CD4-positive, alpha-beta T cell treated with Interleukin-17A for 1 hour (primary cell): ENCODE measurements at places on chromosomes 7 and 10.

GRCh38 chr7:73876973-73877372 lies 16.0 kb downstream of the TMEM270 start:
- DNase-seq = no peak

- no peak for DNase-seq
Observed at GRCh38 chr10:102621443-102622325, 22.6 kb upstream of the TRIM8 start.

DNA sequence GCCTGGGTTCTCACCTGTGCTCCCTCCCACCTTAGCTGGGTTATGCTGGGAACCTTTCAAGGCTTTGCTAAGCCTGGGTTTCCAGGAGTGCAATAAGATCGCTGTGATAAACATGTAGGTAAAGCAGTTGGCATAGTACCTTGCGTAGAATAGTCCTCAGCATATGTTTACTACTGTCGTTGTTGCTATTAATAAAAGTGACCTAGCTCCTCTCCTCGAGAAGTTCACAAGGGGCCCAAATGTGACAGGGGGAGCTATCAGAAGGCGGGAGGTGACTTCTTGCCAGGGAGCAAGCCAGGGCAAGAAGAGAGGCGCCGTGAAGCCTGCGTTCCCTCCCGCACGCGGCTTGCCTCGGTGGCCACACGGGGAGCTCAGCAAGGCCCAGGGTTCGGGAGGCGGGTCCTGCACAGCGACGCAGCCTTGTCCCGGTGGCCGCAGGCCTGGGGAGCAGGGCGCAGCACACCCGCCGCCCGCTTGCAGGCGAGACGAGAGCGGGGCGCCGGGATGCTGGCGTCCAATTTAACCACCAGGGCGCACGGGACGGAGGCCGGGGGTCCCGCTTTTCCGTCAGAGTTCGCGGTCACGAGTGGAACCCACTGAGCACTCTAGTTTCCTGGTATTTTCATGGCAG lies 106.2 kb downstream of the SNX10 start:
- no peak for DNase-seq

DNA sequence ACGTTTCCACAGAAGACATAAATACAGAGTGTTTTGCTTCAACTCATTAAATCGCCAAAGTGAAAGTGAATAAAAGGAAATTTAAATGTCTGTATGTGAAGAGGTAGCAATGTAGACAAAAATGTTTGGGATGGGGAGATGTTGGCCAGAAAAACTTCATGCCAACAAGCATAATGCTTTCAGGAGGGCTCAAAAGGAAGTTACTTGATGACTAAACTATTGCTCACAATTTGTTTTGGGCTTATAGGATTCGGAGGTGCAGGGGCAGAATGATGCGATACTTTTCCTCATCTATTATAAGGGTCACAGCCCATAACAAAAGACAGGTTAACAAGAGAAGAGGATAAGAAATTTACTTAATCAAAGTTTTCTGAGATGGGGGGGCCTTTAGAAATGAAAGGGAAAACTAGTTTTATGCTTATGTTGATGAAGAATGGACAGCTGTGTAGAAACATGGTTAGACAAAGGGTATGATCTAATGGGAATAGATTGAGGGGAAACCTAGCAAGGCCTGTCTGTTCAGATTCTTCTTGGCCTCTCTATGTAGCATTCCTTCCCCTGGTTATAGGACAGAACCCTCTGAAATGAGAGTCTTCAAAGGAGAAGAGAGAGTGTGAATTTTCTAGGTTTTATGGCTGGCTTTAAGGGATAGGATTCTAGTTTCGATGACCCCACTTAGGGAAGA lies 898.6 kb downstream of the LRMDA start:
- no peak for DNase-seq

DNA sequence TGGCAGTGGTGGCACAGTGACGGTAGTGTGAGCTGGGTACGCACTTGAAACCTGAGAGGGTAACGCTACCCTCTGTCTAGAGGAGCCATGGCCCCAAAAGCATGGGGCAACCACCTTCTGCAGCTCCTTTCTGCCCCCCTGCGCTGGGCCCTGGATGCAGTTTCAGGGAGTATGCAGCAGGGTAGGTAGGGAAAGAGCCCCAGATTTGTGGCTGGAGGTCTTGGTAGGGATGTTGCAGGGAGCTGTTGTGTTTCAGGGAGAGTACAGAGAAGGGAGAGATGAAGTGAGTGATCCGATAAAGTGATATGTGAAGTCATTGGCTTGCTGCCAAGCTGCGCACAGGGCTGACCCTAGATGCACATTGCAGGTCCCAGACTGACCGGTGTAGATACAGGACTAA lies 2.7 kb upstream of the PGAM2 start:
- DNase-seq = no peak

- DNase-seq = no peak
Observed at GRCh38 chr10:109250152-109250551, 673.2 kb downstream of the XPNPEP1 start.

DNA sequence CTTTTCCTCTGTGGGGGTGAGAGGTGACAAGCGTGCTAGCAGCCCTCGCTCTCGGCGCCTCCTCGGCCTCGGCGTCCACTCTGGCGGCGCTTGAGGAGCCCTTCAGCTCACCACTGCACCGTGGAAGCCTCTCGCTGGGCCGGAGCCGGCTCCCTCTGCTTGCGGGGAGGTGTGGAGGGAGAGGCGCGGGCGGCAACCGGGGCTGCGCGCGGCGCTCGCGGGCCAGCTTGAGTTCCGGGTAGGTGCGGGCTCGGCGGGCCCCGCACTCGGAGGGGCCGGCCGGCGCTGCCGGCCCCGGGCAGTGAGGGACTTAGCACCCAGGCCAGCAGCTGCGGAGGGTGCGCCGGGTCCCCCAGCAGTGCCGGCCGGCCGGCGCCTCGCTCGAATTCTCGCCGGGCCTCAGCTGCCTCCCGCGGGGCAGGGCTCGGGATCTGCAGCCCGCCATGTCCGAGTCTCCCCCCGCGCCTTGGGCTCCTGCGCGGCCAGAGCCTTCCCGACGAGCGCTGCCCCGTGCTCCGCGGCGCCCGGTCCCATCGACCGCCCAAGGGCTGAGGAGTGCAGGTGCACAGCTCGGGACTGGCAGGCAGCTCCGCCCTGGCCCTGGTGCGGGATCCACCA lies 352.8 kb upstream of the PODXL start:
- no peak for DNase-seq

GRCh38 chr7:22329816-22330524 lies 27.0 kb downstream of the RAPGEF5 start:
- DNase-seq = no peak

- no peak for DNase-seq
Observed at GRCh38 chr10:18601321-18601720, 50.1 kb downstream of the NSUN6 start.

DNA sequence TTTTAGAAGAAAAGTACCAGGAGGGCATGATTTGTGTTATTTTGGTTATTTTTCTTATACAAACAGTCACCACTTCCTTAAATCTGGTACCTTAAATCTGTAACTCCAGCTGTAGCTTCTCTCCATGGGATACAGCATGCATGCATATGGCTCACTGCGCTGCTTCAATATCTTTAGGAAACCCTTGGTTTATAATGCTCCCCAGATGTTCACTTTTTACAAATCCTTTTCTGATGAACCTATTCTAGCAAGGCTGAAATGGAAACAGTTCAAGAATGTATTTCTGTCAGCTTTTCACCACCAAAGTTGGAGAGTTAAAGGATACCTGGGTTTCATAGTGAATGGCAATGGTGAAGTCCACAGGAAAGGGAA lies 50.9 kb downstream of the LAMB4 start:
- DNase-seq = no peak

DNA sequence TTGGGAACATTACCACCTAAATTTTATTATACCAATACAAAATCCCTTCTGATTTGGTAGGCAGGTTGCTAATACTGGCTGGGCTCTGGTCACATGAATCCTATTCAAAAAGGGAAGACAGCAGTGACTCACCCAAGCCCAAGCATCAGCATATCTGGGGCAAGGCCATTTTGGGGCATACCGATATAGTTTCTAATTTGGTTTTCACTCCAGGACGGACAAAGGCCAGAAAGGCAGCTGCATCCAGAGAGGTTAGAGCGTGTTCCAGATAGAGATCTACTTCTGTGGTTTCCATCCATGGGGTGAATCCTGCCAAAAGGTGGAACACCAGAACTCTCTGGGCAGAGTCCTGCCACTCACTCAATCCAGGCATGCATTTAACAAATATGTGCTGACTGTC lies 335.8 kb downstream of the ELMO1 start:
- DNase-seq = no peak

GRCh38 chr7:2577914-2578680 lies 19.3 kb downstream of the IQCE start:
- DNase-seq = no peak

GRCh38 chr7:141838581-141838980 lies 2.7 kb downstream of the PRSS37 start:
- no peak for DNase-seq

DNA sequence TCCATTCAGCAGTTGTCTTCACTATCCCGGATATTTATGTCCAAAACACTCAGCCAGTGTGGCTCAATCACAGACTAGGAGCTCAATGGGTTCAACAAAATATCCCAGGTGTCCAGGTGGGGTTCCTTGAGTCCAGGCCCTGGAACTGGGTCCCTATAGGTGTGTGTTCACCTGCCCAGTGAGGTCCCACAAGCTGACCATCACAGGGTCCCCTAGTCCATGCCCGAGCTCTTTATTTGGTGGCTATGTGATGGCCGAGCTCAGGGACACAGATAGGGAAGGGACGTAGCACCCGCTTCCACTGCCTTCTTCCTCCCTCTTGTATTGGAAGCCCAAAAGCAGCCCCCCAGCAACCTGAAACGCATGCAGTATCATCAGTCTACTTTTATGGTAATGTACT lies 78.9 kb upstream of the DDC start:
- no peak for DNase-seq

DNA sequence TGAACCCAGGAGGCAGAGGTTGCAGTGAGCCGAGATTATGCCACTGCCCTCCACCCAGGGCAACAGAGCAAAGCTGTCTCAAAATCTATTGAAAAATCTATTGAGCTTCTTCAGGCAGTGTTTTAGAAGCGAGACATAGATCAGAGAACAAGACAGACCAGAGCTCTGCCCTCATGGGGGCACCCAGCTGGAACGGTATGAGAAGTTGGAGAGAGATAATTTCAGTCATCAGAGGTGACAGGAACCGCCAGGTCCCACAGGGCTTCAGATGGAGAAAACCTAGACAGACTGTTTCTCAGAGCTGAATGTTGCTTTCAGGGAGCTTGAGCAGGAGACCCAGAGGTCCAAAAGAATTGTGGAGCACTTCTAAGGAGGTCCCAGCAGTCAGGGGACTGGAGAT lies 14.2 kb upstream of the GTF2IRD1 start:
- DNase-seq = no peak

DNA sequence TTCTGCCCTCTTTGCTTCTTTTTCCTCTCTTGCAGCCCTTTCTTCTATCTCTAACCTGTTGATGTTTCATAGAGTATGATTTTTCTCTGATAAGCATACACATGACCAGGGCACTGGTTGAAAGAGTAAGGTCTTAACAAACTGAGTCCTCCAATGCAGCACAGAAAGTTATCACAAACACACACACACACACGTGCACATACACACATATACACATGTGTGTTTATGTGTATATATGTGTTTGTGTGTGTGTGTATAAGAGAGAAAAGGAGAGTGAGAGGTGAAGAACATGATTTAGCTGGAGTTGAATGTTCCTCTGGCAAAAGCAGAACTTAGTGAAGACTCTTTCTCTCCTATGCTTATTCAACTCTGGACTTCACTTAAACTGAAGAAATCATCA lies 130.0 kb downstream of the KLF6 start:
- DNase-seq = no peak

- no peak for DNase-seq
Observed at GRCh38 chr7:142469696-142470543, 212.1 kb upstream of the PRSS58 start.

GRCh38 chr10:110147961-110148360 lies 59.4 kb upstream of the MXI1 start:
- no peak for DNase-seq
